Ovary (tissue), 10 donors: ENCODE measurements at places on chromosomes 12 and 14. TPM values are rescaled to one million over a fixed set of nuclear protein-coding genes. Genes with fewer than 3 reads are reported as not detected.

The SMIM41 gene
- 3.4 TPM for polyA plus RNA-seq

DNA sequence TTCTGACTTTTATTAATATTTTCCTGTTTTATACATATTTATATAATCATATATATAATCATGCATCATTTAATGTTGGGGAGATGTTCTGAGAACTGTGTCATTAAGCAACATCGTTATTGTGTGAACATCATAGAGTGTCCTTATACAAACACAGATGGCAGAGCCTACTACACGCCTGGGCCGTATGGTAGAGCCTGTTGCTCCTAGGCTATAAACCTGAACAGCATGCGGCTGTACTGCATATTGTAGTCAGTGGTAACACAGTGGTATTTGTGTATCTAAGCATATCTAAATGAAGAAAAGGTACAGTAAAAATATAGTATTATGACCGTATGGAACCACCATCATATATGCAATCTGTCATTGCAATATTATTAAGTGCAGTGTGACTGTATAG lies 44.7 kb upstream of the BCL7A start:
- no peak for DNase-seq

The ATP2A2 gene
- polyA plus RNA-seq, result 54.2 TPM

The CLEC14A gene
- 28.6 TPM for polyA plus RNA-seq

The ENDOU gene
- 1.6 TPM for polyA plus RNA-seq

The TMEM229B gene
- 2.1 TPM for polyA plus RNA-seq

- no peak for DNase-seq
These were observed 998.1 kb upstream of the TMEM132C start for GRCh38 chr12:127268706-127269425.
